Mucosa of descending colon (tissue), 3 donors: ENCODE measurements at places on chromosomes 11 and 22.

- DNase-seq: peak; percentile 15
These were observed 19.3 kb downstream of the RFPL1 start for GRCh38 chr22:29457730-29458129.

GRCh38 chr11:68931911-68932310 is 28.2 kb downstream of the IGHMBP2 start:
- DNase-seq: no peak

DNA sequence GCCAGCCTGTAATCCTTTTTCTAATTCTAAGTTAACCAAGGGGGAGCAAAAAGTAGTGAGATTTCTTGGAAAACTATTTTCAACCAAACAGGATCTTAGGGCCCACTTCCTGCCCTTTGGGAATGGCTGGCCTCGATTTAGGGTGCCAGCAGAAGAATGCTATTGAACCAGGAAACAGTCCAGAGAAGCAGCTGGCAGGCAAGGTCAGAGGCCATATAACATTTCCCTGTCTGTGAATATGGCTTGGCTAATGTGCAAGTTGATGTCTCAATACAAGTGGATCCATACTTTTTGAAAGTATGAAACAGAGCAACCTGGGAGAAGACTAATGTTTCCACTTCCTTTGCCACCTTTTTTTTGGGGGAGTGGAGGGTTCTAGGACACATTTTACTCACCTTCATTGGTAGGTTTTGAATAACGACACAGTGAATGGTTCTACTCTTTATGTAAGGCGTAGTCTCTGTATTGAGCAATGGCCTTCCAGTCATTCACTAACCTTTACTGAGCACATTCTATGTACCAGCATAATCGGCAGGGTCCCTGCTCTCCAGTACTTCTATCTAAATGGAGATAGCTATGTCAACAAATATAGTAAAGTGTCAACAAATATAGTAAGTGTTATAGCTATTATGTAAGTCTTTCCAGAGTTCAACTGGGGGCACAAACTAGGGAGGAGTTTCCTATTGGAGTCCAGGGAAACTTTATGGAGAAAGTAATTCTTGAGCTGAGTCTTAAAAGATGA is 34.2 kb upstream of the RRM1 start:
- peak; percentile 35 for DNase-seq

DNA sequence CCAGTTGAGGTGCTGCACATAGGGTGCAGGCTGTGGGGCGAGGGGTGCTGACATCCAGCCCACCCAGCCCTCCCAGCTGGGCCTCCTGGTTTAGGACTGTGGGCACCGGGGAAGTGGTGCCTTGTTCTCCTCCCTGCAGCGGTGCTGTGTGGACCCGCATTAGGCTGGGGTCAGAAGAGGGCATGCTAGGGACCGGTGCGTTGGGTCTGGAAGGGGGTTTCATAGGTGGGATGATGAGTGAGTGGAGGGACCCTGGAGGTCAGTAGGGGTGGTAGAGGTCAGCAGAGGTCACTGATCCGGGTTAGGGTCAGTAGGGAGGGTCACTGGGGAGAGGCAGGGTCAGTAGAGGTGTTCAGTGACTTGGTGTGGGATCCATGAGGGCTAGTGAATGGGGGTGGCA is 6.7 kb upstream of the MYBPC3 start:
- no peak for DNase-seq

DNA sequence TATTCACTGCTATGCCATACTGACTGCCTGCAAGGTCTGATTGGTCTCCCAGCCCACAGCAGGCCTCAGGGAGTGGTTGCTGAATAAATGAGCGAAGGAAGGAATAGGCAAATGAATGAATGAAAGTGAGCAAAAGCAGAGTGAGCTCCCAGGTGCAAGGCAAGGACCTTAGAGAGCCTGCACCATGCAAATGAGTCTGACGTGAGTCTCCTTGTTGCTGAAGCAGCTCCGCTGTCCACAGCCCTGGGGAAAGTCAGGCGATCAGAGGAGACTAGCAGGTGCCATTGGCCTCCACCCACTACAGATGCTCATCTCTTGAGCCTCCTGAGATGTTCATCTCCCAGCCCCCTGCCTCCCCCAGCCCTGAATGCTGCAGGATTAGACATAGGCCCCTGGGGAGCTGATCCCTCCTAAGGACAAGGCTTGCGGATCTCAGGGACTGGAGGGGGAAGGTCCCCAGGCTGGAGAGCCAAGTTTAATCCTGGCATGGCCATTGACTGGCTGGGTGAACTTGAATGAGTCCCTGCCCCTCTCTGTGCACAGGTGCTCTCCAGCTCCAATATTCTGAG is 22.1 kb downstream of the GDPD5 start:
- DNase-seq: no peak

GRCh38 chr11:61121192-61121831 is 19.0 kb downstream of the CD5 start:
- peak; percentile 62 for DNase-seq

GRCh38 chr11:10371926-10372641 is 67.2 kb downstream of the ADM start:
- no peak for DNase-seq
